ENCODE measurements at places on chromosomes 2 and 18.
A peak's percentile ranks its signal among the peaks of the same experiment; 100 is the strongest.

DNA sequence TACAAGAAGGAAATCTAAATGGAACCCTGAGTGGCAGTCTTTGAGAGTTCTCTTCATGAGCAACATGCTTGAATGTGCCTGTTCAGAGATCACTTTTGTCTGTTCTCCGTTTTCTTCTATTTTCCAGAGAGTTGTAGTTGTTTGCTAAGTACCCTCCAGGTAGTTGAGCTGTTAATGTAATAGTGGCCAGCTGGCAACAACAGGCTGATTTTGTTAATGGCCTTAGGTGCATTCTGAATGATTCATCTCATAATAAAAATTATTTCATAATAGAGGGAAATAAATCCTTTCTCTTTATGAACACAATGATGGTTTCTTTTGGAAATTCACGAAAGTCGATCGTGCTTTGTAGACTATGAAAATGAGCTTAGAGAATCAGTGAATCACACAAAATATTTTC lies 136.8 kb downstream of the LRP1B start:
- DNase-seq: no peak

DNA sequence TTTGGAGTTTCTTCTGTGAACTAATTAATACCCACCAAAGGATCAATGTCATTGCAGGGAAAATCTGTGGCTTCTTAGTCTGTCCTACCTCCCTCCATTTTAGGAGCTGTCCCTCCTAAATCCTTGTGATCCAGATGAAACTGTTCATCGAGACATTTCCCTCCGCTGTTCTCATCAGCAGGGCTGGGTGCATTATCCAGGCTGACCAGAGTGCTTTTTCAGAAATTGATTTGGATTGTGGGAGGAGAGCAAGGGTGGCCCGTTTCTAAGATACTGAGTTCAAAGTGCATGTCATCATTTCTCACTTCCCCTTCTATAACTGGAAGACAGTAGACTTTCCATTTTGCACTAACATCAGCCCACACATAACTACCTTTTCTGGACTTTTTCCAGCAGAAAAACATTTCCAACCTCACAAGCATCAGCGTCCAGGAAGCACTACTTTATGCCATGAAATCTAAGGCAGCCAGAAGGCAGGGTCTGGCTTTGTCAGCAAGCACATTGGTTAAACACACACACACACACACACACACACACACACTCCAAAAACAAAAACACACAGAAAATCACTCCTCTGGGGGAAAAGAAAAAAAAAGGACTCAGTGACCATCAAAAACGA lies 94.1 kb downstream of the ANKRD44 start:
- no peak for DNase-seq

GRCh38 chr2:201132518-201132917 lies 16.6 kb downstream of the CFLAR start:
- DNase-seq: no peak

GRCh38 chr2:241087420-241088268 lies 14.4 kb downstream of the MTERF4 start:
- no peak for DNase-seq

DNA sequence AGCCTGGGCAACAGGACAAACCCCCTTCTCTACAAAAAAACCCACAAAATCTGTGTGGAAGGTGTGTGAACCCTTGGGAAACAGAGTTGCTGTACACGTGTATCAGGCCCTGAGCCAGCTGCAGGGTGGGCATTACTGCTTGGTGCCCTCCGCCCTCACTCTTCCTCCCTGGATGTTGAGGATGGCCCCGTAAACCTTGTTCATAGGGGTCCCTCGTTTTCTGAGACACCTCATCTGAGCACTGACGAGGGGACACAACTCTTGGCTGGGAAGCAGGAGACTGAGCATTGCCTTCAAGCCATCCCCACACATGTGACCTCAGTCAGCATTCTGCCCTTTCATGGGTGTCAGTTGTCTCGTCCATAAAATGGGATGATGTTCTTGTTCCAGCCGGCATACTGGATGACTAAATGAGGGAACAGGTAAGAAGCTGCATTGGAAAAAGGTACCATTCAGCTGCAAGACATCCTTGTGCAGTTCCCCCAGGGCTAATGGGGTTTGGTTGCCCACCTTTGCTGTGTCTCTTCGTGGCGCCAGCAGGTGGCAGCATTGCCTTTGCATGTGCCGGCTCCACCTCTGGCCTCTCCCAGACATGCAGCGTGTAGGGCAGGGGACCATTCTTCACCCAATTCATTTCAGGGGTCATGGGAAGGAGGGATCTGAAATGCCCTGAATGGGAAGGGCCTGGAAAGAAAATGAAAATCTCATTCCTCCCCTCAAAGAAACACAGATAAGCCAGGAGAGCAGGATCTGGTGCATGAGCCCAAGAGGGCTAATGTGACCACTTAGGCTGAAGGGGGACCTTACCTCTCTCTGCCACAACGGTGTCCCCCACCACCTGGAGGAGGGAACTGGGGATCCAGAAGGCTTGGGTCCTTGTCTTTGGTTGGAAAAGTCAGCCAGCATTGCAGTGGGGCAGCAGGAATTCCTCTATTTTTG lies 36.4 kb upstream of the HAAO start:
- peak; percentile 73 for DNase-seq

- DNase-seq: no peak
These were observed 3.5 kb upstream of the CROCC2 start for GRCh38 chr2:240902615-240903041.

- DNase-seq: no peak
These were observed 12.1 kb downstream of the SPIRE1 start for GRCh38 chr18:12645751-12646203.

- DNase-seq: no peak
These were observed 332.7 kb upstream of the POU3F3 start for GRCh38 chr2:104521247-104521646.

DNA sequence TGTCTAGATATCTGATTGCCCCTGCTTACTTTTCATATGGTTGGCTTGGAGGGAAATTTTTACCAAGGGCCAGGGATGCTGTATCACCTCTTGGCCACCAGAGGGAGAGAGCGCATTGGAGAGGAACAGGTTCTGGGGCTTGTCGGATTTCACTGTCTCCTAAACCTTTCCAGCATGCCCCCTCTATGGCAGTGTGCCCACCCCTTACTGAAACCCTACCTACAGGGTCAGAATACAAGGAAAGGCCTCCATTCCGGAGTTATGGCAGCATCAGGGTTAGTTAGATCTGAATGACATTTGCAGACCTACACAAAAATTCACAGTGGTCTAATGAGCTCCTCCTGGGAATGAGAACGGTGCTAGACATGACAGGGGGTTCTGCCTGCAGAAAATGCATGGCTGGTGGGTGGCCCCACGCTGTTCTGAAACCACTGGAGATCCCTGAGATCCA lies 5.8 kb downstream of the SLC14A2 start:
- DNase-seq: peak; percentile 33

DNA sequence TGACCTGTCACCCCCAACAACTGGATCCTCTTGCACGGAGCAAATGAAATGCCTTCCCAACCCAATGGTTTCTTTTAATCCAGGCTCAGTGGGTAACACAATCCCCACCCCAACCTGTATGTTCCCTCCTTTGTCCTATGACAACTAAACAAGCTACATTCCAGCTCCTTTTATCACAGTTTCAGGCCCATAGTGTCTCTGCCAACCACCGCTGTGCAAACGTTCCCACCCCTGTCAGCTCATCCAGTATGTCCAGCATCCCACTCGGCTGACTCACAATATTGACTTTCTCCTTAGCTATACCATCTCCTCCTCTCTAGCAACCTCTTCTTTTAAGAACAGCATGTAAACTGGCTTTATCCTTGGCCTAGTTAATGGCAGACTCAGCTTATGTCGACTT lies 117.9 kb upstream of the PPP1CB start:
- DNase-seq: no peak

- no peak for DNase-seq
These were observed 56.2 kb upstream of the AMMECR1L start for GRCh38 chr2:127942002-127942401.

GRCh38 chr18:45481821-45482220 lies 133.5 kb upstream of the SLC14A2 start:
- DNase-seq: no peak

DNA sequence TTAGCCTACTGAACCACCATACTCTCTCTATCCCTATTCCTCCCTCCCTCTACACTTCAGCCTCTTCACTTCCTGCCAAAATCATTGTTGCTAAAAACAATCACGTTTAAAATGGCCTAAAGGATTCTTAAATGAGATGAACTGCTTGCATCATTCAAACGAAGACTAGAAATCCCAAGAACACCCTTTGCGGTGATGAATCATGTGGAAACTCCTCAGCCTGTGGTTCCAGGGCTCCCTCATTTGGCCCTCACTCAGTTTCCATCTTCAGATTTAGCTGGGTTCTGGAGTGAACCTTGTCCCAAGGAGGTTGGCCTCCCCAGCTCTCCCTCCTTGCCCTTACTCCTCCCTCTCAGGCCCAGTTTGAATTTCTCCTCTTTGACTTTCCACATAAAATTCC lies 125.6 kb upstream of the CDC42EP3 start:
- no peak for DNase-seq

GRCh38 chr2:9984217-9984739 lies 32.8 kb downstream of the GRHL1 start:
- peak; percentile 22 for DNase-seq

DNA sequence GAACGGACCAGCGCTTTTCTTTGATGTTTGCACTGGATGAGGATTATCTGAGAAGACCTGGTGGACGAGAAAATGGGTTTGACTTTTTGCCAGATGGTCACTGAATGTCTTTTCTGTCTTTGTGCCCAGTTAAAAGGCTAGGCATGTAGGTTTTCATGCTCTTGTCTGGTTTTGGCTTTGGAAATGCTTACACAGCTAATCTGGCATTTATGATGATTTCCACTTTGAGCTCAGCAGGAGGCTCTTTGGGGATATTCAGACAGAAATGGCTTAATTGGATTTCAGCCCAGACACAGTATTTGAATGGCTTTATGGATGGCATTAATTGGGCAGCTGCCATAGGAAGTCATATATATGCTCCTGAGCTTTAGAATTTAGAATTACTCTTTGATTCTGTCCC lies 59.6 kb downstream of the NCK2 start:
- DNase-seq: no peak

GRCh38 chr2:127155028-127155581 lies 48.2 kb upstream of the BIN1 start:
- DNase-seq: no peak

Measured in stimulated activated naive CD8-positive, alpha-beta T cell treated with anti-CD3 and anti-CD28 coated beads, Interleukin-15, amount 100 ng/mL, for 72 hours (primary cell).